MG63 (cell line): ENCODE measurements at places on chromosomes 16 and 17. TPM values are rescaled to one million over a fixed set of nuclear protein-coding genes. Genes with fewer than 3 reads are reported as not detected.
A peak's percentile ranks its signal among the peaks of the same experiment; 100 is the strongest.

SLC7A5 gene
- 75.3 and 110 TPM in 2 replicates for total RNA-seq

ABCA10 gene
- total RNA-seq, result 0.07 and 0.59 TPM in 2 replicates

- DNase-seq, result peak; percentile 81
Measured at GRCh38 chr17:80649672-80650330, 105.2 kb downstream of the RPTOR start.

GRCh38 chr16:81553814-81554675 is 109.4 kb downstream of the CMIP start:
- DNase-seq, result no peak

DNA sequence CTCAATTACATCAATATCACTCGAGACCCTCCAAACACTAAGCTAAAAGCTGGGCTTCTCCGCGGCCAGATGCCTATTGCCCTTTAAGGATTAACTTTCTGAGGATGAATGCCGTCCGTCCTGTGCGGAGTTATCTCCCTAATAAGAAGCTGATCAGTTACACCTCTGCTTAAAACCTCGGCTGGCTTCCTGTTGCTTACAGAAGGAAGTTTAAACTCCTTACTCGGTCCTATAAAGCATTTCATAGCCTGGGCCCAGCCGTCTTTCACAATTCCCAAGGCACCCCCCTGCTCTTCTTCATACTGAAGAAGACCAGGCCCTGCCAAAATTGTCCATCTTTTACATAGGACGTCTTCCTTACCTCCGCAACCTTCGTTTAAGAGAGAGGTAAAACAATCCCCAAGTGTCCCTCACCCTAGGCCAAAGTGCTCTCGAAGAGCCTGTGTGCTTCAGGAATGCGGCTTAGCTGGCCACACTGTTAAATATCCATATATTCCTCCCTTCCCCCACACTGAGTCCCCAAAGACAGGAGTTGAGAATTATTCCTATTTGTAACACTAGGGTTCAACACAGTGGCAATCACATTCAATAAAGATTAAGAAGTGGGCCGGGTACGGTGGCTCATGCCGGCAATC is 112.6 kb upstream of the IRX5 start:
- no peak for DNase-seq
